ENCODE measurements at places on chromosomes 5 and 9.

DNA sequence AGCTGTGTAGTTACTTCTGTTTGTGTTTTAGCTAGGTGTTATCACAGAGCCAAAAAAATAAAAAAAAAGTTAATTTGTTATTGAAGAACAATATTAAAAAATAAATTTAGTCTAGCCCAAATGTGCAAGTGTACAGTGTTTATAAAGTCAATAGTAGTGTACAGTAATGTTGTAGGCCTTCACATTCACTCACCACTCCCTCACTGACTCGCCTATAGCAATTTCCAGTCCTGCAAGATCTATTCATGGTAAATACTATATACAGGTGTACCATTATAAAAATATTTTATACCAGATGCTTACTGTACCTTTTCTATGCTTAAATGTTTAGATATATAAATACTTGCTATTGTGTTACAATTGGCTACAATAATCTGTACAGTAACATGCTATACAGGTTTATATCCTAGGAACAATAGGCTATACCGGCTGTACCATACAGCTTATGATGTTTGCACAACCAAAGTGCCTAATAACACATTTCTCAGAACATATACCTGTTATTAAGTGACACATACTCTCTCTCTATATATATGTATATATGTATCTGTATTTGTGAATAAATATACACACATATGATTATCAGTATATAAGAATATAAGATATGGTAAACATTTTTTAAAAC lies 341.4 kb upstream of the EDIL3 start:
- no peak for DNase-seq

DNA sequence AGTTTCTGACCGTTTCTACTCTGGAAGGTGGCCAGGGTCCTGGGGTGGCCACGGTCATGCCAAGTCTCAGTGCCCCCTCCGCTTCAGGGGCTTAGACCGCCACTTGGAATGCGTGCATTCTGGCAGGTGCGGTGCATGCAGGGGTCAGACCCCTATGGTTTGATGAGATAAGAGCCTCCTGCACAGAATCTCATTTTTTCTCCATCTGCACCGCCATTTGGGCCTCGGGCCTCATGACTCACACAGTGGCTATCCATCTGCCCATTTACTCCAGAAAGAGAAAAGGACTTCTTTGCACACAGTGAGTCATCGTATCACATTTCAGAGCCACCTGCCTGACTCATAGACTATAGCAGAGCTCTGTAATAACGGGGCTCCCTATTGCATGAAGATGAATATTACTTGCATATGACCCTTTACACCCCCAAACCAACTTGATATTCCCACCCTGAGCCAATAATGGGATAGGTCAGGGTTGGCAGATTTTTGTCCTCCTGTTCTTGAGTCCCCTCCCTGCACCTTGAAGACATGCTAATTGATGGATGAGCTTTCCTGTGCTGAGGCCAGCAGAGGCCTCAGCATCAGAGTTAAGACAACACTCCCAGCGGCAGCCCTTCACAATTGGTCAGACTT lies 157.4 kb downstream of the NR3C1 start:
- DNase-seq, result peak; percentile 96

DNA sequence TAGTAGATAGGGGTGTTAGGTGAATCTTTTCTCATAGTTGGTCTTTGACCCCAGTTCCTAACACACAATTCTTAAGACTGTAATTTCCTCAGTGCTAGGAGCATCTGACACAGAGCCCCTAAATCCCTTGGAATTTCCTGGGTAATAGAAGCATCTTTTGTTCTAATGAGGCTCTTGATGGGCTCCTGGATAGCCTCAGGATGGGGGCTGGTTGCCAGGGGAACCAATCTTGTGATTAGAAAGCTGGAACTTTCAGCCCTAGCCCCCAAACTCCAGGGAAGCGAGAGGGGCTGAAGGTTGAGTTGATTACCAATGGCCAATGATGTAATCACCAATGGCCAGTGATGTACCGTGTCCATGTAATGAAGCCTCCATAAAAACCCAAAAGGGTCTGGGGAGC lies 44.5 kb downstream of the CCDC125 start:
- DNase-seq, result no peak

DNA sequence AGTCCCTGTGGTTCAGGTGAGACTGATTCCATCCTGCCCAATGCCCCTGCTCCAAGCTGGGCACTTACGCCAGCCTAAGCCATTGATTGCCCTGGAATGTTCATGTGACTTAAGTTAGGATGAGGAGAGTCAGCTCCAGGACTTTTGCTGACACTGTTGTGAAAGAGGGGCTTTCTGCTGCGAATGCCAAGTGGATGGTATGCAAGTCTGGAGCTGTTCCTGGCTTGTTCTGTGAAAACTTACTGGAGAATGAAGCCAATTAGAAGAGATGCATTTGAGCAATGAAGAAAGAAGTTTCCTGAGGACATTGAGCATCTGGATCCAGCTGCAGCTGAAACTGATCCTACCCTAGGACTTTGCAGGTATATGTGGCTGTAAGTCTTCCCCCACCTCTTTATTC lies 61.2 kb upstream of the ZFR start:
- DNase-seq, result peak; percentile 64

- DNase-seq, result no peak
These were observed 116.5 kb downstream of the PIK3R1 start for GRCh38 chr5:68332080-68332451.

DNA sequence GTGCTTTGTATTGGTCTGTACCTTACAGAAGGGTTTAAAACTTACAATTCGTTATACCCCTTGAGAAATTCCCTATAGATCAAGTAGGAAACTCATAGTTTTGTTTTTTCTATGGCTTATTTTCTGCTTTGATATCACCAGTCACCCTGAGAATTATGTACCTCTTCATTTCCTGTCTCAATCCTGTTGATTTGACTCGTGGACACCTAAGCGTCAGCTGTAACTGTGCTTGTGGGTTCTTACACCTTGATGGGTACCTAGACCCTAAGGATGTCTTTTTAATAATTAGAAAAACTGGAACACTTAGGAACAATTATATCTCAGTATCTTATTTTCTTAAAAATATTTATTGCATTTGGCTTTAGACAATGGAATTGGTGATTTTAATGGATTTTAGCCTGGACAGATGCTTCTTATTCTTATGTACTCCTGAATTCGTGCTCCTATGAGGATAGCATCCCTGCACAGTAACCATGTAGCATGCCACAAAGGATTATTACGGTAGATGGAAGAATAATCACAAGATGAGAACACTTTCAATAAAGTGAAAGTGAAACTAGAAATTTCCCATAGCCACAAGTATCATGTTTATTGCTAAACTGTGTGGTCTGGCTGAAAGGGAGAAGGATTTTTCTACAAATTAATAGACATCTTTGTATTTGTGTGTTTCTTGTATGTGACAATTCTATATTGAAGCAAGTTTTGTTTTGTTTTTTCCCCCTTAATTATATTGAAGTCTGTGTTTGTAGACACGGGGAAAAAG lies 1920.3 kb upstream of the WWC1 start:
- DNase-seq, result peak; percentile 15

- no peak for DNase-seq
These were observed 378.0 kb upstream of the PDE4D start for GRCh38 chr5:60271517-60271916.

GRCh38 chr5:98721231-98721928 lies 52.1 kb upstream of the RGMB start:
- peak; percentile 23 for DNase-seq
